ENCODE measurements at places on chromosomes 16 and 17.

- DNase-seq = no peak
Measured at GRCh38 chr16:10421596-10421995, 35.7 kb downstream of the ATF7IP2 start.

- no peak for DNase-seq
Measured at GRCh38 chr16:53515811-53516210, 12.8 kb upstream of the AKTIP start.

DNA sequence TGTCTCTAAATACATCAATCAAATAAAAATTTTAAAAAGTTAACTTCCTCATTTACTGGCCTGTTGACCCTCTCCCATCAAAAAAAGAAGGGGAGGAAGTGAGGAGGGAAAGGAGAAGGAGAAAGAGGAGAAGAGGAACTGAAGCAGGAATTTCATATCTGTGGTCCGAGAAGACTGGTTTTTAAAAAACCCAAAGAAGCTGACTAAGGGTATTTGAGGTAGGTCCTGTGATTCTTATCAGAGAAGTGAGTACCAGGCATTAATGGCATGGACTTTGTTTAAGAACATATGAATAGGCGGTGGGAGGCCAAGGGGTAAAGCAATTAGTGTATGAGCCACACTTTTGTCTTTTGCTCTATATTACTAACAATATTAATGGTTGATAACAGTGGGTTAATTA, 2.0 kb downstream of the SLC46A1 start:
- DNase-seq = no peak

- peak; percentile 37 for DNase-seq
Measured at GRCh38 chr17:79183293-79184158, 108.9 kb downstream of the ENGASE start.

DNA sequence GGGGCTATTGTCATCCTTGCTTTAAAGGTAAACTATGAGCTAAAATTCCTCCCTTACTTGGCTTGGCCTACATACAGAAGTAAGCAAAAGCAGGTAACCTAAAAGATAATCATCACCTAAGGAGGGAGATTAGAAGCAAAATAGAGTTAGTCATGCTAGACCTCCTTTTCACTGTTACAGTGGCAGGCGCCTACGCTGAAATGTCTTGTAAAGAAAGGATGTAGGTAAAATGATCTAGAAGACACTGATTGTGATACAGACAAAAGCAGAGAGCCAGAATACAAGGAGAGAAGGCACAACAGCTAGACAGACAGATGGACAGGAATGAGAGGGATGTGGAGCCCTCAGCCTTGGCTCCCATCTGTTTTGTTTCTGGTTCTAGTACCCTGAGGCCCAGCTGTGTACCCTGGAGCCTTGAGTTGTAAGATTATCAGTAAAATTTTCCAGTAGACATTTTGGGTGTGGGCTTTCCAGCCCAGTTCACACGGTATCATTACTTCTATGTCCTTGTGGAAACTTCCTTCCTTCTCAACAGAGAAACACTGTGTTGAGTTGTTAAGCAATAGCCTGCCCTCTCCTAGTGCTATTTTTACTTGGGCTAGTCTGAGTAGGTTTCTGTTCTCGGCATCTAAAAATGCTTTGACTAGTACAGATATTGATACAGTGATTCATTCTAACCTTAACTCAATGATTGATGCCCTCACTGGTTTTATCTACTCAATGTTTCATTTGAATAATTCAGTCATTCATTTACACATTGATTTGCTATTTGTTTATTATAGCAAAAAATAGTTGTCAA, 7.7 kb upstream of the C16orf78 start:
- DNase-seq = no peak

DNA sequence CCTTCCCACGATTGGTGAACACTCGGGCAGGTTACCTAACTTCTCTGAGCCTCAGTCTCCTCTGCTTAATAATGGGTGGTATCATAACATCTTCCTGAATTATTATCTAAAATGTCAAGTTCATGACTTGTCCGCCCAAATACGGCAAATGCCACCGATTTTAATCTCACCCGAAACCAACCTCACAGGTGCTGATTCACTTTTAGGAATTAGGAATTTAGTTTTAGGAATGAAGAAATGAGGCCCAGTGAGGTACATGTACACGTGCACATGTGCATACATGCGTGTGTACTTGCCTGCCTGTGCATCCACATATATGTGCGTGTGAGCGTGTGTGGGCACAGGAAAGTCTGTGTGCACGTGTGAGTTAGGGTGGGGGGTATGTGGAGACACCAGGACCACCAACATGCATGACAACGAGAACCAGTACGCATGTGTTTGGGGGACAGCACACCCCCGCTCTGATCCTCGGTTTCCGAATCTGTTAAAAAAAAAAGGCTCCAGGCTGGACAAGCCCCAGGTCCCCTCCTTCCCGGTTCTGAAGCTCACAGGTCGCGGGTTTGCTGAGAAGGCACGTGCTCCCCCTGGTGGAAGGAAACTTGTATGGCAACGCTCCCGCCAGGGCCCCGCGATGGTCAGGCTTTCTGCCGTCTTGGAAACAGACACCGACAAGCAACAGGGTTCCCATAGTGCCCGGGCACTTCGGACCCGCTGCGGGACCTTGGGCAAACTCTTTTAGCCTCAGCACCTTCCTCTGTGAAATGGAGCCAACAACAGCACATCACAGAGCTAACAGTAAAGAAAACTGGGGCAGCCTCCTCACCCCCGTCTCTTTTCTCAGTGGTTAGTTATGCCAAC, 219.2 kb downstream of the RBFOX3 start:
- peak; percentile 85 for DNase-seq

DNA sequence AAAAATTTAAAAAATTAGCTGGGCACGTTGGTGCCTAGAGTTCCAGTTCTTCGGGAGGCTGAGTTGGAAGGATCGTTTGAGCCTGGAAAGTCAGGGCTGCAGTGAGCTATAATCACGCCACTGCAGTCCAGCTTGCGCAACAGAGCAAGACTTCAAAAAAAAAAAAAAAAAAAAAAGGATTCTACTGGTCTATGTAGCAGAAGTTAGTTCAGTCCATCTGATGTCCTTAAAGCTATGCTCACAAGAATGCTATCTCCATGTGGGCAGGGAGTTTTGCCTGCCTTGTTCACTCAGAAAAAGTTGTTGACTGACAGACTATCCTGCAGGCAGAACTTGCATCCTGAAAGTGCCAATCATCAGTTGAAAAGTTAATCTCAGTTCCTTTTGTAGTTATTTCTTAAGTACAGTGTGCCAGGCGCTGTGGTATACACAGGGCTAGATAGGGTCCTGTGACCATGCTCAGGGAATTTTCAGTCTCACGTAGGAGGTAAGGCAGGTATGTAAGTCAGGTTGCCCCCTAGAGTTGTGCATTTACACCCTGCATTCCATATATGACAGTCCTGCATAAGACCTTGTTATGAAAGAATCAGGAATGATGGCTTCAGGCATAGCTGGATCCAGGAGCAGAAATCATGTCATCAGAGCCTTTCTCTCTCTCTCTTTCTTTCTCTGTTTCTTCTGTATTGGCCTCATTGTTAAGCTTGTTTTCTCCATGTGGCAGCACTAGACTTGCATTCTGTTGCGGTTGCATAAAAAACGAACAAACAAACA, 7.6 kb downstream of the SYT17 start:
- no peak for DNase-seq

DNA sequence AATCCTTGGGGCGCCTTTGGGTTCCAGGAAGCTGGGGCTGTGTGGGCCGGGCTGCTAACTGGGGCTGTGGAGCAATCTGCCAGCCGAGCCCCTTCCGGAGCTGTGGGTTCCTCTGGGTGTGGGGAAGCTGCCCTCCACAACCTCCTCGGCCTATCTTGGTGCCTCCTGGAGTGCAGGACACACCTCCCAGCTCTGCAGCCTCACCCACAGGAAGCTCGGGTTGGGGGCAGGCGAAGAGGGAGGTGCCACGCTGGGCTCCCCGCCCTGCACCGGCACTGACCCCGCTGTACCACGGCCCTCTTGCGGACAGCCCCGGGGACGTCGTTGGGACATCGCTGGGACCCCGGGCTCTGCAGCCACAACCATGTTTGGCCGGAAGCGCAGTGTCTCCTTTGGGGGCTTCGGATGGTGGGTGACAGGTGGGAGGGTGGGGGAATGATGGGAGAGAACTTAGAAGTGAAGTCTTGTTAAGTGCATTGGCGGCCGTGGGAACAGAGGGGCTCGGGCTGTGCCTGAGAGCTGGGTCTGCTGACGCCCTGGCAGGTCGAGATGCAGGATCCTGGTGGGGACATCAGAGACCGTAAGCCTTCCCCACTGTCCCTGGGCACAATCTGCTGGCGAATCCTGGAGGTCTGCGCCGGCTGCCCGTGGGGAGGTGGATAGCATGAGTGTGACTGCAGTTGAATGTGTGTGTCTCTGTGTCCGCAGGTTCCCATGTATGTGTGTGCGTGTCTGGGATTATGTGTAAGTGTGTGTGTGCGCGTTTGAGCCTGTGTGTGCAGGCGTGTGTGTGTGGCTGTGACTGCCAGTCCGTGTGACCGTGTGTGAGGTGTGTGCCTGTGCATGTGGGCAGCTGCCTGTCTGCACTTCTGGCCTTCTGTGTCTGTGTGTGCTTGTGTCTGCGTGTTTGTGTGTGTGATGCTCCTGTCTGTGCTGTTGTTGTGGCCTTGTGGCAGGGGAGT, at the start of gene RAP1GAP2:
Gene RAP1GAP2, plus strand, starts transcription at position 275 of the 962 bp plus-strand sequence. Its CDS starts 90 bp downstream, at position 365.
- DNase-seq = peak; percentile 41

GRCh38 chr17:79932451-79933306, 93.4 kb upstream of the CBX4 start:
- no peak for DNase-seq

DNA sequence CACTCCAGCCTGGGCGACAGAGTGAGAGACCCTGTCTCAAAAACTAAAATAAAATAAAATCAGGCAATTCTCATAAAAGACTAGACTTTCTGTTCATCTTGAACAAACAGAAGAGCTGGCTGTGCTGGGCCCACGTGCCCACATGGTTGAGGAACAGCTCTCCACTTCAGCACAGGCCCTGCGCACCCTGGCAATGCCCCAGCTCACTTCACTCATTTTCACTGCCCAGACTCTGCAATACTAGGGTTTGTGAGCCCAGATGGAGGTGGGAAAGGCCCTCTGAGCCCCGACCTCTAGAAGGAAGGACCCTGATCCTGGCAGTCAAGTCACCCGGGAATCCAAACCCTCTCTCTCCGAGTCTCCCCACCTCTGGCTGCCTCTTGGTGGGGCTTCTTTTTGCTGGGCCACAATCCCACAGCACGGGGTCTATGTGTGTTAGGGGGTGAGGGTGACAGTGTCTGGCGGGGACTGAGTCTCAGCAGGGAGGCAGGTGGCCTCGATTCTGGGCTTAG, 14.8 kb downstream of the MYLK3 start:
- DNase-seq = peak; percentile 33

GRCh38 chr16:10077861-10078260, 104.4 kb downstream of the GRIN2A start:
- no peak for DNase-seq

GRCh38 chr17:70716551-70716950, 547.2 kb downstream of the KCNJ2 start:
- no peak for DNase-seq

DNA sequence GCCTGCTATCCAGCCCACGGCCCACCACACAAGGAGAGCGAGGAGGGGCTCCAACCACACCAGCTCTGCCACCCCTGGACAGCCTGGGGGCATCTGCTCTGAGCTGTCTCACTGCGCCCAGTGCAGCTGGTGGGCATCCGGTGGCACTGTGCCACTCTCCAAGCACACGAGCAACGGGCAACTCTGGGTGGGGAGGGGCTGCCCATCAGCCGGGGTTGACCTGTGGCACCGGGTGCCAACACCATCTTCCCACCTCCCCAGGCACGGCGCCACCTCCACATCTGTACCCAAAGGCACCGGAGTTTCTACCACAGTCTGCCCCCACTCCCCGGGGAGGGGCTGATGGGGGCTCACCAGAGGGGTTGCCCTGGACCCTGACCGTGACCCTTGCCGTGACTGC, 241.8 kb downstream of the RBFOX3 start:
- no peak for DNase-seq

GRCh38 chr17:4665027-4665426, 23.5 kb upstream of the ALOX15 start:
- no peak for DNase-seq

GRCh38 chr16:17229766-17230165, 241.0 kb downstream of the XYLT1 start:
- no peak for DNase-seq

- no peak for DNase-seq
Measured at GRCh38 chr17:32103476-32104113, 38.7 kb upstream of the RHOT1 start.

- DNase-seq = no peak
Measured at GRCh38 chr16:67372664-67373063, 20.6 kb downstream of the TPPP3 start.

- no peak for DNase-seq
Measured at GRCh38 chr17:19670908-19671307, 22.4 kb downstream of the ALDH3A2 start.

- DNase-seq = no peak
Measured at GRCh38 chr16:14196011-14196410, 124.9 kb downstream of the MRTFB start.

DNA sequence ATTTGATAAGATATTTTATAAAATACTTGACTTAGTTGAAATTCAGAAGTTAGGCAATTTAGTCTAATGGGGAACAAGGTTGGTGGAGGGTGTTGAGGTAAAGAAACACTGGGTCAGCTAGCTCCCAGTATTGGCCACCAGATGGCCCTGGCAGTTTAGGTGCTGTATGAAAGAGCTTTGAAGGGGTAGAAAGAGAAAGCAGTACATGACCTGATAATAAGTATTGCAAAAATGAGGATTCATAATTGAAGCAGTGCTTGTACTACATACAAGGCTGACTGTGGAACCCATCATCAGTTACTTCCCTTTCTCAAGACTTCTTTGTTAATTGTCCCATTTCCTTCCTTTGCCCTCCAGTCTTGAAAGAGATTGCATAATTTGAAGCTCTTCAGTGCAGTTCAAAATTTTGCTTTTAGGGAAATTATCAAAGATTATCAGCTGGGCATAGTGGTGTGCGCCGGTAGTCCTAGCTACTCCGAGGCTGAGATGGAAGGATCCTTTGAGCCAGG, 29.4 kb downstream of the TANC2 start:
- peak; percentile 67 for DNase-seq

- no peak for DNase-seq
Measured at GRCh38 chr16:54268766-54269165, 17.8 kb downstream of the IRX3 start.

DNA sequence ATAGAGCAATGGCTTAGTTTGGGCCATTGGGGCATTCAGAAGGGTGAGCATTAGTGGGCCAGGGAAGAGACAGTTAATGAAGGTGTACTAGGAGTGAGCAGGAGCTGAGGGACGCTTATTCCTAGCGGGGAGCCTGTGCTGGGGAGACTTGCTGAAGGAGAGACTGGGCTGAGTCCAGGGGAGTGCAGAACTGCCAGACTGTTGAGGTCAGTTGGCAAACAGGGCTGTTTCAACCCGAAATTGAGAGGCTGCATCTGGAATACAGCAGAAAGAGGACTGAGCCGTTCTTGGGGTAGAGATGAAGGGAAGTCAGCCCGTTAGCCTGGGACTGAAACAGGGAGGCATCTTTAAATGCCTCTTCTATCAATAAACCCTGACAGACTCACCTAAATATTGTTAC, 33.2 kb downstream of the MAP2K6 start:
- DNase-seq = peak; percentile 51

DNA sequence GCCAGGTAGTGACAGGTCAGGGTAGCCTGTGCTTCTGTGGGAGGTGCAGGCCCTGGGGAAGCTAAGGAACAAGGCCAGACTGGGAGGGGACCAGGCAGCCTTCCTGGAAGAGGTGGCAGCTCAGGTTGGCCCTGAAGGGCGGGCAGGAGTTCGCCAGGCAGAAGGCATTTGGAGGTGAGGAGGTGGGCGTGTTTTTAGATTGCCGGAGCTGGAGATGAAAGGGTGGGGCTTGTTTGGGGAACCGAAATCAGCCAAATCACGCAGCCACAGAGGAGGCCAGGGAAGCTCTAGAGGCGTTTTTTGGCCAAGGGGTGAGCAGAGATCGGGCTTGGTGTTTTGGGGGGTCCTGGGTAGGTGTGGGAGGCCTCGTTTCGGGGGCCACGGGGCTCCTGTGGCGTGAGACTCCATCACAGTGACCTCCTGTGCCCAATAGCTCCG, 7.6 kb downstream of the ADCY7 start:
- DNase-seq = no peak
